ENCODE measurements at places on chromosomes 11 and 22. TPM values are rescaled to one million over a fixed set of nuclear protein-coding genes. Genes with fewer than 3 reads are reported as not detected.

GRCh38 chr11:48050304-48050703, 69.9 kb downstream of the PTPRJ start:
- no peak for DNase-seq

GRCh38 chr11:117884994-117885393, 8.5 kb upstream of the FXYD6 start:
- no peak for DNase-seq

DNA sequence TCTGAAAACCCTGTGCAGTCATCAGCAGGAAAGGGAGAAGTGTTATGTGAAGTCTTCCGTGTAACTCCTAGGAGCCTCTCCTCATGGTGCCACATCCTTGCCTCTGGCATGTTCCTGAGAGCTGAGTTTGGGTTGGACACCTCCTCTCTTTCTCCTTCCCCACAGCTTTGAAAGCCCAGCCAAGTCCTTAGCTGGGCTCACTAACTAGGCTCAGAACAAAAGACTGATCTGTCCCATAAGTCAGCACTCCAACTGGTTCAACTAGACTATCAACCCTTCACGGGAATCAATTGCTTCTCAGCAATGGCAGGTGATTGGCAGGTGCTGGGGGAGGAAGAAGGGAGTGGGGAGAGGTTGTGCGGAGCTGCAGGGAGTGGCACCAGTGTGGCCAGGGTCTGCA, 509.9 kb upstream of the B3GAT1 start:
- no peak for DNase-seq

- DNase-seq: no peak
These were observed 25.4 kb upstream of the RRAS2 start for GRCh38 chr11:14384338-14384737.

DNA sequence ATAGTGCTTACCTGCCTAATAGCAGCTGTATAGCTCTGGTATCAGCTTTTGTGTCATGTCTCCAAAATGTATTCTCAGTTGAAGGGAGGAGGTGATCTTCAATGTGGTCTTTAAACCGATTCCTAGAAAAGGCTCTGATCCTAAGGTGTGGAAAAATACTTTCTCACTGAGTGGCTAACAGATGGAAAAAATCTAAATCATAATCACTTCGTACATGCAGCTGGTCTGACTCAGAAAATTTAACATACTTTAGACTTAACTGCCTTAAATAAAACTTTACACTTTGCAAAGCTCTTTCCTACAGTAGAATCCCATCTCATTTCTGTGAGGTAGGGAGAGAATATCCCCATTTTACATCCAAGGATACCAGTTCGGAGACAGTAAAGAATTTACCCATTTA, 38.0 kb downstream of the C2CD3 start:
- DNase-seq: no peak

DNA sequence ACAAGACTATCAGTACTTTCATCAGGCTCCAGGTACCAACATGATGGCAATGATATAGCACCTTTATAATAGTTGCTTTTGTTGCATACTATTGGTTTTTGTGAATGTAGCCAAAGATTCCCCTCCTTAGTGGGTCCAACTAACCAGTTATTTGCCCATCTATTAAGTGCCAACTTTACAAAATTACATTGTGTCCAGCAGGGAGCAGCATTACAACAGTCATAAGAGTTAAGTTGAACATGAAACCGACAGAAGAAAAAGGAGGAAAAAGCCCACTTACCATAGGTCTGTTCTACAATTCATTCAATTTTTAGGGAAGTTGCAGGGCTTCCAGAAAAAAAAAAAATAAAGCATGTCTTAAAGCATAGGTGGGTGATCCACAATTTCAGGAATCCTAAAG, 21.6 kb downstream of the IMMP1L start:
- DNase-seq: peak; percentile 21

DNA sequence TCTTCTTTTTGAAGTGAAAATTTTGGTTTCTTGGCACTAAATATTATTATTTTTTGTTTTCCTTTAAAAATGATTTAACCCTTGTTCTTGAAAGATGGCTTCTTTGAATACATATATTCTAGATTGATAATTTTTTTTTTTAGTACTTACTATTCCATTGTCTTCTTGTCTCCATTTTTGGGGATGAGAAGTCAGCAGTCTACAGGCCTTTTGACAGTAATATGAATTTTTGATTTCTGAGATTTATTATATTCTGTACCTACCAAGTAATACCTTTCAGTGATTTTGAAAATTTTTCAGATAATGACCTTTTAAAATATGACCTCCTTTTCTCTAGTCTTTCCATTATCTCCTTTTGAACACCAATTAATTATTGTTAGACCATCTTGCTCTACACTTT, 294.1 kb upstream of the LARGE1 start:
- no peak for DNase-seq

INCENP gene
- 23.6 TPM for polyA plus RNA-seq
